NCI-H187 treated with DMSO at 0.1 percent for 48 hours (cell line): ENCODE measurements at places on chromosomes 11 and 22.

- DNase-seq, result no peak
Observed at GRCh38 chr22:31846161-31847115, 92.6 kb downstream of the DEPDC5 start.

DNA sequence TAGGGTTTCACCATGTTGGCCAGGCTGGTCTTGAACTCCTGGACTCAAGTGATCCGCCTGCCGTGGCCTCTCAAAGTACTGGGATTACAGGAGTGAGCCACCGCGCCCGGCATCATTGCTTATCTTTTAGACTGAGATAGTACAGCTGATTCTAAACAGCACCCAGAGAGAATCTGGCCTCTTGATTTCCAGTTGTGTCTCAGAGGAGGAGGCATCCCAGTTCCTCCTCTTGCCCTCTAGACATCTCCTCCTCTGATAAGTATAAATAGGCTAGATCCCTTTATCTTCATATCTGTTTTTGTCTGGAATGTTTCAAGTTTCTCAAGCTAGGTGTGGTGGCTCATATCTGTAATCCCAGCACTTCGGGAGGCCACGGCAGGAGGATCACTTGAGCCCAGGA lies 7.0 kb downstream of the MARK2 start:
- DNase-seq, result no peak

DNA sequence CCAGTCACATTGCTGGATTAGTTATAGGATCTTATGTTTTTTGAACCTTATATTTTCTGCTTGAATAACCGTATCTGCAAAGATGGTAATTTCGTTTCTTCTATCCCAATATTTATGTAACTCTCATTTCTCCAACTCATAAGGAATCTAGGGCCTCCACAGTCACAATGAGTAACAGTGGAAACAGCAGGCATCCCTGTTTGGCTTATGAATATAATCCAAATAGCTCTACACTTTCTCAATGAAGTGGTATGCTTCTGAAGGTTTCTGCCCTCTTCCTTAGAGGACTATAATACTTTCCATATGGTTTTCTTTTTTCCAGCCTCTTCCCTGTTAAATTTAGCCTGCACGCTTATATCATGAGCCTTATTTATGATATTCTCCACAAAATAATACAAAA lies 16.5 kb downstream of the ATP6V1E1 start:
- DNase-seq, result no peak

GRCh38 chr11:7548659-7549274 lies 35.0 kb downstream of the PPFIBP2 start:
- DNase-seq, result no peak

- DNase-seq, result no peak
Observed at GRCh38 chr11:69489031-69489745, 7.7 kb downstream of the LINC01488 start.

GRCh38 chr11:89490981-89491690 lies at the start of gene NOX4:
TSS of gene NOX4 (minus strand) at chr11:89491375. CDS start at chr11:89491246, 129 bp downstream.
- no peak for DNase-seq

DNA sequence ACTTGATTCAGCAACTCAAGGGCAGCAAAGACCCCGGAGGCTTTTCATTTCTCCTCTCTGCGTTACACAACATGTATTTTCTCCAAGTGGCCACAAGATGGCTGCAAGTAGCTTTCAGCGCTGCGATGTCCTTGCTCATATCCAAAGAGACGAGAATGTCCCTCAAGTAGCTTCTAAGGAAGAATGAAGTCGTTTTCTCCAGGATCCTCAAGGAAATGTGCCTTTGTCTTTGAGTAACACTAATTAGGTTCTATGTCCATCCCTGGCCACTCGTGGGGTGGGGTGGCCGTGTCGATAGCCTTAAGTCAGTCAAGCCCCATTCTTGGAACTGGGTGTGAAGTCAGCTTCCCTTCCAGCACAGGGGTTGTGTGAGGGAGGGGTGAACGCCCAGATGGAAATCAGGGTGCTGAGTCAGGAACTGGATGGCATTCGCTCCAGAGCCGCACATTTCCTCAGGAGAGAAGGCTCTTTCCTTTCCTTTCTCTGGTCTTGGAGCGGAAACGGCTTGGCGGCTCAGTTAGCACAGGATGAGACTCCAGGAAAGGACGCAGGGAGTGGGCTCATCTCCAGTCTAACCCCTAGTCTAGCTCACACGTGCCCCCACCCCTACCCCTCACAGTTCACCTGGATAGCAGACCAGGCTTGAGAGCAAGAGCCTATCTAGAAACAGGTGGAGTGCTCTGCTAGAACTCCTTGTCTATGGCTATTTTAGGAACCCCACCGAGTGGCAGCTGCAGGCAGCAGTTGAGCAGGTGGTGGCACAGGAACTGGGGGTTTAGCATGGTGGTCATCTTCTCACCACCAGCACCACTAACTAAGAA lies 44.3 kb downstream of the NNMT start:
- DNase-seq, result no peak

DNA sequence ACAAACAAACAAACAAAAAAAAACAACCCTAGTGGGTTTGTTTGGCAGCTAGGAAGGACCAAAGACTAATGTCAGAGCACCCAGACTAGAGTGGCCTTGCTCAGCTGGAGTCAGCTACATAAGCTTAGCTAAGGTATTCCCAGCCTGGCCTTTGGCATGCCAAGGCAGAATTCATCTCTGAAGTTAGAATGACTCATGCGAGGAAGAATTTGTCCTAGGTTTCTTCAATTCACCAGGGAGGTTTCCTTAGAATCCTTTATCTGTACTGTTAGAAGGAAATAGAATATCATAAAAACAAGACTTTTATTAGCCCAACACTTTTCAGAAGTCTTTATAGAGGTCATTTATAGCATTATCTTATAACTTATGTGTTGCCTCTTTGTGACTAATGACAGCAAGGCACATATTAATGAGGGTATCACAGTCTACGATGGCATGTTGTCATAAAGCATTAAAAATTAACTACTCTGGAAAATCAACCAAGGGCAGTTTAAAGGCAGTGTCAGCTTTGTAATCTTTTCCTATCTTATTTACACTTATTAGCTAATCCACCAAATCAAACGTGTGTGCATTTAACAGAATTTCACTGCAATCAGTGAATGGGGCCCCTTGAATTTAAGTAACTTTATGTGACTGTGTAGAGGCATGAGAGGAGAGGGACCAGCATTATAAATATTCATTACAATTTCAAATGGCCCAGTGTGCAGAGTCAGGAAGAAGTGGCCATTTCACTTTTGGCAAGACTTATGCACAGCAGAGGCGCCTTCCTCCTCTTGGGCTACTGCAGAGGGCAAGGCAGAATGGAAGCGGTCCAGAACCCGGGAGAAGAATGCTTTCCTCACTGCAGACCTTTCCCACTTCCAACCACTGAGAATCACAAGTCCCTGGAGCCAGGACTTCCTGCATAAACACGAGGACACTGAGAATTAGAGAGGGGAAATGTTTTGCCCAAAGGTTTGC lies 36.3 kb downstream of the SLC5A1 start:
- no peak for DNase-seq

GRCh38 chr22:27435844-27436576 lies 365.5 kb downstream of the MN1 start:
- DNase-seq, result no peak

DNA sequence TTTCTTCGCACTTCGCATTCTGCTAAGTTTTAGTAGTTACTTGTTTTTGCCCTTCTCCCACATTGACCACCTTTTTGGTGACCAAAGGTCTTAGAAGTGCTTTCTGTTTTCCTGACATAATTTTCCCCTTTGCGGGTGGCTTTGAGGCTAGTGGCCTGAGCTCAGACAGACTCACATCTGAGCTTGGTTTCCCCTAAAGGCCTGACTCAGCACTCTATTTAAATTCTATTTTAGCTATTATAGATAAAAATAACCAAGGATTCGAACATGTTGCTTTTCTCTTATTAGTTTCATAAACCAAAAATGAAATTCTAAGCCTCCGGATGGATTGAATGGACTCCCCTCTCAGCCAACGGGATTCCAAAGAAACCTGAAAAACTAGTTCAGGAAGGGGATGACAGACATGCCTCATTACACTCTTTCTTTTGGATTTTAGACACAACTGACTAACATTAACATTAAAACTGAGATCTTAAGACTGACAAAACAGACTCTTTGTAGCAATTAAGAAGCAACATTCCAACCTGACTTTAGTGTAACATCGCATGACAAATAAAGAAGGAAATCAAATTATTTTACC lies 258.5 kb downstream of the LUZP2 start:
- no peak for DNase-seq

- DNase-seq, result no peak
Observed at GRCh38 chr11:113506893-113507292, 31.7 kb upstream of the DRD2 start.

- DNase-seq, result no peak
Observed at GRCh38 chr11:125061281-125061680, 1.8 kb upstream of the SLC37A2 start.

DNA sequence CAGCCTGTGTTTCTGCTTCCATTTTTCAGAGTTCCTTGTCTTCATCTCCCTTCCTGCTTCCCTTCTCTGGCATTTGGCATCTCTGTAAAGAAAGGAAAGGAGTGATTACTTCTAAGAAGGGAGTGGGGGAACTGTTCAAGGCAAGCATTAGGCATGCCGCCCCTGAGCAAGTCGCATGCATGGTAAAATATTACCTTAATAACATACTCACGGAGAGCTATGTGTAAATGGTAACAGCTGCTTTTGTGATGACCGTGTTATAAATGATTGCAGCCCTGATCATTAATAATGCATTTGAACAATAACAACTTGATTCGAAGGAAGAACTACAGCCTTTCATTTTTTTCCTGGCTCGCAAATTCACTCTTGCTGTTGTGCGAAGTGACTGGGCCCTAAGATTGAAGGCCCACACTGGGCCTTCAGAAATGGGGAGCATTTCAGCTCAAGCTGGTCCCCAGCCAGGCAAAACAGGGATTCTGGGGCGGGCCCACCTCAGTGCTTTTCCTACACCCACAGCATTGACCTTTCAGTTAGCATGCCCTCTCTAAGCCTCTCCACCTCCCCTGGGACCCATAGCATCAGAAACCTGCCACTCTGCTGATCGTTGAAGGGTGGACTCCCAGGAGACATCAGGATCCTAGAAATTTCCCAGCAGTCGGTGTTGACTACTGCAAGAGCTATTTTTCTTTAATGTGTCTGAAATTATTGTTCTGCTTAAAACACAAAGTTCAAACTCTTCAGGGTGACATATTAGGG lies 263.0 kb upstream of the CADM1 start:
- DNase-seq, result no peak

DNA sequence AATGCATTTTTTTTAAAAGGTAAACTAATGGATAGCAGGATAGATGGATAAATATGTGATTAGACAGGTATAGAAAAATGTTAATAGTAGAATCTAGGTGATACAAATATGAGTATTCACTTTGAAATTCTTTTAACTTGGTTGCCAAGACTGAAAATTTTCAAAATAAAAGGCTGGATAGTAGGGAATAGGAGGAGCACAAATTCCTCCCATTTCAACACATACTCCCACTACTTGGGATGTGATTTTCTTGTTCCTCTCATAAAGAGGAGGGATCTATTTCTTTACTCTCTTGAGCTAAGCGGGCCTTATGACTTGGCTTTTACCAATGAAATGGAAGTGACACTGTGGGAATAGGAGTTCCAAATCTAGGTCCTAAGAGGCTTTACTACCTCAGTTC lies 35.9 kb downstream of the PIK3C2A start:
- no peak for DNase-seq

DNA sequence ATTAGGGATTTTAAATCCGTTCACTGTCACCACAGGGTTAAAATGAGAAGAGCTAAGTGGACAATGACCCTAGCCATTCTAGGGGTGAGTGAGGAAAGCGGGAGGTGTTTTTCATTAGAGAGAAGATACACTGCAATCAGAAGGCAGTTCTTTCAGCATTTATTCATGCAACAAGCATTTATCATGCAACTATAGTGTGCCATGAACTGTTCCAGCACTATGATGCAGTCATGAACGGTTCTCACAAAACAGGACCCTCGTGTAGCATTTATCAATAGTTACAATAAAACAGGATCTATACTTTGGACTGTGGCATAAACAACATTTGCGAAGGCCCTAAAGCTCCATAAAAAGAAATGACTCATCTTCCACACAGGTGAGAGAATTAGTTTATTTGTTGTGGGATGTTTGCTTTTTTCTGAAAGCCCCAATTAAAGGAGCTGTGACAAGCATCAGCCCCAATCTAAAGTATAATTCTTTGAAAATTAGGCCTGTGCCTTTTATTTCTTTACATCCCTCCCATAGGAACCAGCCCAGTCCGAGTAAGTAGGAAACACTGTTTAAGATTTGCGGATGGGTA lies 51.5 kb downstream of the PAMR1 start:
- DNase-seq, result no peak

- DNase-seq, result no peak
Observed at GRCh38 chr22:23031786-23032185, 38.5 kb upstream of the GNAZ start.

GRCh38 chr22:32823024-32823730 lies 21.7 kb downstream of the TIMP3 start:
- DNase-seq, result no peak

GRCh38 chr22:38208551-38208968 lies 6.8 kb downstream of the MAFF start:
- no peak for DNase-seq

- DNase-seq, result no peak
Observed at GRCh38 chr11:24688981-24689380, 192.1 kb downstream of the LUZP2 start.

DNA sequence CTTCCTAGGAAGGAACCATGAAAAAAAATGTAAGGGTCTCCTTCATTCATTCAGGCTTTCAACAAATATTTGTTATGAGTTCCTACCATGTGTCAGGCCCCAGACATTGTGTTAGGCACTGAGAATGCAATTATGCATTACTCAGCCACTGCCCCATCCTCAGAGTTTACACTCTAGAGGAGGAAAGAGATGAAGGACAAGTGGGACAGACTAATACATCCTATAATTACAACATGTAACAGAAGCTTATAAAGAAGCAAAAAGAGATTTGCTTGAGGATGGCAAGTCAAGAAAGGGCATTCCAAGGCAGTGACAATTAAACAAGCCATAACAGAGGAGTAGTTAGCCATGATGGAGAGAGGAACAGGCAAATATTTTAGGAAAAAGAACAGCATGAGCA lies 78.6 kb downstream of the FAM168A start:
- no peak for DNase-seq

DNA sequence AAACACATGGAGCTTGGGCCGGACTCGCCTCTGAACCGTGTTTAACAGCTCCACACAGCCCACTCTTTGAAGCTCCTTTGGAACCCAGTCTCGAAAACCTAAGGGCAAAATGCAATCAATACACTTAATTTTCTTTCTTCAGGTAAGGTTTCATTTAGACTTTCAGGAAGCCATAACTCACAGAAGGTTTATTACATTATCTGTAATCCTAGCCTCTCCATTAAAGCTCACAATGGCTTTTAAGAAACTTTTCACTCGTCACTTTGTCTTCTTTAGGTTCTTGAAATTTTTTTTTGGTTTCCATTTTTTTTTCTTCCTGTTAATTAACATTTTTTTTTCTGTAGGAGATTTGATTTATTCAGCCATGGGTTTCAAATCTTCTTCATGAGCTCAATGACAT lies 91.3 kb downstream of the ARL14EP start:
- no peak for DNase-seq

GRCh38 chr11:121365304-121365703 lies 72.7 kb downstream of the SC5D start:
- no peak for DNase-seq
